NCI-H187 (cell line): ENCODE measurements at places on chromosomes 2 and 18.

GRCh38 chr2:119688616-119689015 is 9.6 kb downstream of the TMEM177 start:
- no peak for DNase-seq

- no peak for DNase-seq
These were observed 96.2 kb upstream of the B3GNT7 start for GRCh38 chr2:231299267-231299666.

- DNase-seq, result no peak
These were observed 25.6 kb downstream of the DNMT3A start for GRCh38 chr2:25316101-25316500.

DNA sequence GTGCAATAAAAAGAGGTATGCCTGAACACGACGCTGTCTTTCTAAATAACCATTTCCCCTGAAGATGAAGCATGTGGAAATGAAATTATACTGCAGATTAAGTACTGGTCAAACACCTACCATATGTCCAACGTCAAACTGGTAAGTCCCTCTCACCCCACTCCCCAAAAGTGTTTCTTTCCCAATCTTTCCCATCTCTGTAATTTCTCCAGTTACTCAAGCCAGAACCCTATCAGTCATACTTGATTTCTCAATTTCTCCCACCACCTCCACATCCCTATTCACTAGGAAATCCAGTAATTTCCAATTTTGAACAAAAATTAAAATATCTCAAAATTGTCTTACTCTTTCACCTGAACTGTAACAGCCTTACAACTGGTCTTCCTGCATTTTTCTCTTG is 29.2 kb downstream of the HDHD2 start:
- no peak for DNase-seq

DNA sequence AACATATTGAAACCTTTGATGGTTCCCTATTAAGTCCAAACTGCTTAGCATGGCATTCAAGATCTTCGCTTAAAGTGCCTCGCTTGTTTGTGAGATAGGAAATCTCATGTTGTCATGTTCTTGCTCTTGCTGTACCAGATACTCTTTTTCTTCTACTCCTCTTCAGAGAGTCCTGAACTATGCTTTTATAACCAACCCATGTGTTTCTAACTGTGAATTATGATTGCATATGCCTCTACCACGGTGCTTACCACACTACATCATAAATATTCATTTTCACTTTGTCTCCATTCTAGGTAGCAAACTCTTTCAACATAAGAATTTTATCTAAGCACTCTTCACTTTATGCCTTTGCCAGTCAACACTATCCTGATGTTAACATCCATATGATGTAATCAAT is 23.6 kb downstream of the STAT4 start:
- no peak for DNase-seq

DNA sequence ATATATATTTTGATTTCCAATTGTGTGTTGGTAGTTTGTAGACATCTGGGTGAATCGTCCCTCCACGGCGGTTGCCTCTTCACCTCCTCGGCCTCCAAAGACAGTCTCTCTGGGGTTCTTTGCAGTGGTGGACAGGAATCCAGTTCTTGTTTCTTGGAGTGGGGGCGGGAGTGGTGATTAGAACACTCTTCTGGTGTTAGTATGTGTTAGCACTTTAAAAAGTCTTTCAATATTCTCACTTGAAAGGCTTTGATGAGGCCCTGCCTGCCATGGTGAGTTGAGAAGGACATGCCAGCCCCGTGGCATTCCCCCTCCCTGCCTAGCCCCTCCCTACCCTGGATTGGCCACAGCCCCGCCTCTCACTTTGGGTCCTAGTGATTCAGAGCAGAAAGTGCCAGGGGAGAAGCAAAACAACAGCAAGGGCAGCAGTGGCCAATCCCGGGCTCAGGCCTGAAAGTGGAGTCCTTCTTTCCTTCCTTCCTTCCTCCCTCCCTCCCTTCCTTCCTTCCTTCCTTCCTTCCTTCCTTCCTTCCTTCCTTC is 316.8 kb upstream of the HS6ST1 start:
- no peak for DNase-seq

DNA sequence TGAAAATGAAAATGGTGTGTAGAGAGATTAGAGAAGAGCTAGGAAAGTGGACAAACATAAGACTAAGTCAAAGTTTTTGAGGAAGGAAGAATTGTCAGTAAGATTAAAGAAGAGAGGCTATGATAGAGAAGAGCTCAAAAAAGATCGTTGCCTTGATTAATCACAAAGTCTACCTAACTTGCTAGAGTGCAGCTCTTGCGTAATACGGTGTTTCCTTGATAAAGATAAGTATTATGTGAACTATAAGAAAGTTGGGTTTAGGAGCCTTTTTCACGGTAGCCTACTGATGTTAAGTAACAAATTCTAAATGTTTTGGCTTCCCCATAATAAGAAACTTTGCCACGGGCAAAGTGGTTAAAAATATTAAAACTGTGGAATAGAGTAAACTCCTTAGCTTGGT is 226.4 kb upstream of the NRXN1 start:
- no peak for DNase-seq

DNA sequence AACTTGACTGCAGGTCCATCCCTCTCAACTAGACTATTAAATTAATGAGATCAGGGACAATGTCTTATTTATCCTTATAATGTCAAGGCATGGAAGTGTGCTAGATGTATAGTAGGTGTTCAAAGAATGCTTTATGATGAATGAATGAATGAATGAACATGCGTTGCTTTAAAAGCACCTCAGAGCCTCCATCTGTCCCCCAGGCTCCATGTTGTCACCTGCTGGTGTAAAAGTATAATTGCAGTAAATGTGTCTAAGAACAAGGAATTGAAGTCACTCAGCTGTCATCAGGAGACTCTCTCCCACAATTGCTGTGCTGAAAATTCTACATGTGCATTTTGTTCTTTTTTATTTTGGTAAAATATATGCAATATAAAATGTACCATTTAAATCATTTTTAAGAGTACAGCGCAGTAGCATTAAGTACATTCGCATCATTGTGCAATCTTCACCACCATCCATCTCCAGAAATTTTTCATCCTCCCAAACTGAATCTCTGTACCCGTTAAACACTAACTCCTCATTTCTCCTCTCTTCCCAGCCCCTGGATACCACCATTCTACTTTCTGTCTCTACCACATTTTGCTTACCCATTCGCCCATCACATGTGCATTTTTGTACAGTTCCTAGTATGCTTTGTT is 52.6 kb downstream of the GNAL start:
- no peak for DNase-seq

DNA sequence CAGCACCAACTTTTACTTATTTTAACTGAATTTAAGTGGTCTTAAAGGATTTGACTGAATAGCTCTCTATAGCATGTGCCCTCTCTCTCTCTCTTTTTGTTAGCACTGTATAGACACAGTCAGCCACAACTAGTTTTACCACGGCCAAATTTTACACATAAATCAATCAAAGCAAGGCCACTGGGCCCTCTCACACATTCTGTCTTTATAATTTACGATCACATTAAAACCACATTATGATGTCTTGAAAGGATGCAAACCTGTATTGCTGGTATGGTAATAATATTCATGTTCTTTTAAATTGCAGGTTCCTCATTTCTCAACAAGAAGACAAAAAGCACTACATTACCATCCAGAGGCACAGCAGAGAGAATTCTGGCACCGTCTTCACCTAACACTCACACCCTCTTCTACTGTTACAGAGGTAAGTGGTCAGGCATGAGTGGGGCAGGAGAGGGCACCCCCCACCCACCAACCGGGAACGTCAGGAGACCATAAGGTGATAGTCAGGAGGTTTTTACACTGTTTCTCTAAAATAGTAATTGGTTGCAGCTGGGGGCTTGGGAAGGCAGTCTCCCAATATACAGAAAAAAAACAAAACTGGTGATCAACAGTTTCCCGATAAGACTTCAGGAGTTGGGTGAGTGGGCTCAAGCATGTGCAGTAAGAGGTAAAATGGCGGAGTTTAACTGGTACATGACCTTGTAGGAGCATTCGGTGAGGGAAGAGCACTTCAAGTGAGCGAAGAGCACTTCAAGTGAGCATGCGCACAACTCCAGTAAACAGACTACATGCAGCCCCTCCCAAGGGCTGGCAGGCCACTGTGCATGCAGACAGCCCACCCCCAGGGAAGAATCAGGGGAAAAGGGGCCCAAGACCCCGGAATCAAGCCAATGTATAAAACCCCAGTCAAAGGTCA is 296.7 kb downstream of the PIEZO2 start:
- DNase-seq, result peak; percentile 80

GRCh38 chr2:7539077-7539476 is 621.9 kb downstream of the RNF144A start:
- DNase-seq, result no peak

- no peak for DNase-seq
These were observed 32.6 kb downstream of the TNS1 start for GRCh38 chr2:217970206-217970605.

DNA sequence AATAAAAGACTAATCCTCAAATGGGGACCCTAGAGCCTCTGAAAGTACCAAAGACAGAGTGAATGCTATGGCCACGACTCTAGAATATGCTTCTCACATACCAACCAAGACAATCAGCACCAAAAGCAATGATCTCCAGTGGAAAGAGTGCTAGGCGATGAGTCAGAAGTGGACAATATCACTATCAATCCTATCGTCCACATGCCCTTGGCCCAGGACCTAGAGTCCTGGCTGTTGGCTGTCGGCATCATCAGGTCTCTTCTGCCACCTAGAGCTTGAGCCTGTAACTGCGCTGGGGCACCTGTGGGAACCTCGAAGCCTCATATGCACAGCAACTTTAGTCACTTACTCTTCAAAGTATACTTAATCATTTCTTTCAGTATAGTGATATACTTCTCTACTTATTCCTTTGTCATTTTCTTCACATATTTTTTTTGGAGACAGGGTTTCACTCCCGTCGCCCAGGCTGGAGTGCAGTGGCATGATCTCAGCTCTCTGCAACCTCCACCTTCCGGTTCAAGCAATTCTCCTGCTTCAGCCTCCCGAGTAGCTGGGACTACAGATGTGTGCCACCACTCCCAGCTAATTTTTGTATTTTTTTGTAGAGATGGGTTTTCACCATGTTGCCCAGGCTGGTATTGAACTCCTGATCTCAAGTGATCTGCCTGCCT is 29.7 kb downstream of the NOL10 start:
- DNase-seq, result no peak

DNA sequence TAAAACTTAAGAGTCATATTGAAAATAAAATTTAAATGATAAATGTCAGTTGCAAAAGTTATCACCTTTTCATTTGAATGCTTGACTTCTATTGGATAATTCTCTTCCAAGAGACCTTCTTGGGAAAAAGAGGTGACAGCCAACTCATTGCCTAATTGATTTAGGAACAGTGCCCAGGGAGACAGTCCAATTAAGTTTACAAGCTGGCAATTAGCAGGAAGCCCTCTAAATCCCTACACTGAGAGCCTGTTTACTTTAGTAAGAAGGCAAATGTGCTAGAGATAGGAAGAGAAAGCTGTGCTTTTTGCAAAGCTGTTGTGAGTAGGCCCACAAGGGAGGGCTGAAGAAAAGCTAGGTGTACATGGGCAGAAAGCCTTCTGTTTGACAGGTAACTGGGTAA is 189.1 kb downstream of the WDPCP start:
- DNase-seq, result no peak

DNA sequence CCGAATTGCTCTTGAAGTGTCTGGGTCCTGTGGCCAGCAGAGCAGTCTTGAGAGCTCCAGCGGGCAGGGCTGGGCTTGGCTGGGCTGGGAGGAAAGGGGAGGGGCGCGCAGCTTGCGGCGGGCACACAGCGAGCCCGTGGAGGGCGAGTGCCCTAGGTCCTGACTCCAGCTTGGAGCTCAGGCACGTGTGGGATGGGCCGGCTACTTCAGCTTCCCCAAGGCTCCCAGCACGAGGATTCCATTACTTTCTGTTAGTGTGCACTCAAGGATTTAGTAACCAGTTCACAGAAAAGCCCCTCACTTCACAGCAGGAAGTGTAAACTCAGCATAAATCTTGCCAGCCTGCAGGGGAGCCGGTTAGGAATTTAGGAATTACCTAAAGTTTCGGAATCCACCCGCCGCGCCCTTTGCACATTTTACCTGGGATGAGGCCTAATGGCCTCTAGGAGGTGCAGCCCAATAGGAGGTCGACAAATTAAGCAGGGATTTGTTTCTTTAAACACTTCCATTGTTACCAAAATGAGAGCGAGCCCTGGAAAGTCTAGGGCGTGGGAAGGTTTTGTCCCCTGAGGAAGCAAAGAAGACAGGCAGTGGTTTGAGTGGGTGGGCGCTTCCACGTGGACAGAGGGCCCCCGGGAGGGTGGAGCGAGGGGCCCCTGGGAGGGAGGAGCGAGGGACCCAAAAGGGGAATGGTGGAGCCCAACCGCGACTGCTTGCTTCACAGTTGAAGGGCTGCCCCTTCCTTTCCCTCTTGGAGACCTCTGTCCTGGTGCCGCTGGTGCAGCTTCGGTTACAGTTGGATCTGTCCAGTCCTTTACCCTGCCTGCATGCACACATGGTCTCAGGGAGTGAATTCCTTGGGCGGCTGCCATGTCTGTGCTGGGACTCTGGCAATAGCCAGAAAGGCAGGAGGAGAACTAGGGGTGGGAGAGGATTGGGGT is 93.3 kb downstream of the CTAGE1 start:
- DNase-seq, result peak; percentile 2

GRCh38 chr2:49770919-49771318 is 616.6 kb upstream of the FSHR start:
- DNase-seq, result no peak

DNA sequence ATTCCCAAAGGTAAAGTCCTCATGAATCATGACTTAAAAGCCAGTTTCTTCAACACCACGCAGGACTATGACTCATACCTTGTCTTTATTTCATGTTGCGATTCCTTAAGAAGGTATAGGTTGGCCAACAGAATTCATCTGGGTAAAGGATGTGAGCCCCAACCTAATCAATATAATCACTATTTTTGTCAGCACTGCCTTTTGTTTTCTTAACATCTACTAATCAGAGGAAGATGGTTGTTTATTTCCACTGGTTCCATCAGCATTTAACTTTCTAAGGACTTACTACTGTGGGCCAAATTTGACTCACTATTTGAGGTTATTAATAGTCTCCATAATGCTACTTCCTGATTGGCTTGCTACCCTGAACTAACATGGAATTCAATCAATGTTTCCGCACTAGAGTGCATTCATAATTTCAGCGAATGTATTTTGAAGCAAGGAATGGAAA is 78.6 kb downstream of the SCG2 start:
- no peak for DNase-seq

GRCh38 chr2:113834051-113834730 is 55.7 kb upstream of the ACTR3 start:
- no peak for DNase-seq
